ENCODE measurements at places on chromosomes 5 and 9. TPM values are rescaled to one million over a fixed set of nuclear protein-coding genes. Genes with fewer than 3 reads are reported as not detected.

FOXD4 gene
- 0.32 TPM for total RNA-seq

OR1Q1 gene
- 0.72 TPM for total RNA-seq

GMCL2 gene
- total RNA-seq: not detected

GABRB2 gene
- not detected for total RNA-seq

CD274 gene
- 7.0 TPM for total RNA-seq

BRD3 gene
- 39.3 TPM for total RNA-seq

C9 gene
- total RNA-seq: not detected

SH3TC2 gene
- 0.69 TPM for total RNA-seq

IER5L gene
- 2.7 TPM for total RNA-seq

GBGT1 gene
- 1.5 TPM for total RNA-seq

C7 gene
- not detected for total RNA-seq

LHFPL2 gene
- 0.47 TPM for total RNA-seq

C5orf46 gene
- not detected for total RNA-seq

C5orf34 gene
- total RNA-seq: 0.81 TPM

BAG1 gene
- total RNA-seq: 80.2 TPM

OMD gene
- total RNA-seq: not detected

C9orf153 gene
- 0.32 TPM for total RNA-seq

PDE6A gene
- total RNA-seq: not detected

BTNL9 gene
- not detected for total RNA-seq

SPRY4 gene
- total RNA-seq: 0.52 TPM

MCTP1 gene
- 2.9 TPM for total RNA-seq

CER1 gene
- not detected for total RNA-seq

SLC22A4 gene
- not detected for total RNA-seq

GDNF gene
- not detected for total RNA-seq

PRRT1B gene
- total RNA-seq: not detected

PCDHB8 gene
- total RNA-seq: not detected
